ENCODE measurements at places on chromosomes 7 and 10.

DNA sequence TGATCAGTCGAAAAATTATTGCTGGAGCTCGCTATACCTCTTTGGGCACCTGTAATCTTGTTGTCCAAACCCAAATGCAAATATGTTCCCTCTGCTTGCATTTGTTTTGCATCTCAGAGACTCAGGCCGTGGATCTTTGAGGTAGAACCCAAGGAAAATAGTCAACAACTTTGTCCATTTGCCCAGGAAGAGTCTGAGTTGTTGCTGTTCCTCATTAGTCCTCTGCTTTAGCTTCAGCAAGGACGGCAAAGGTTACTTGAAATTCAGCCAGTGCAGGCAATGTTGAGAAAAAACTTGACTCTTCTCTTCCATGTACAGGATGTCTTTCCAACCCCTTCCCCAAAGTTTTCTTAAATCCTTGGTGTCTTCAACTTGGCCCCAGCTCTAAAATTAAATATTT lies 45.8 kb downstream of the PDK4 start:
- no peak for DNase-seq

DNA sequence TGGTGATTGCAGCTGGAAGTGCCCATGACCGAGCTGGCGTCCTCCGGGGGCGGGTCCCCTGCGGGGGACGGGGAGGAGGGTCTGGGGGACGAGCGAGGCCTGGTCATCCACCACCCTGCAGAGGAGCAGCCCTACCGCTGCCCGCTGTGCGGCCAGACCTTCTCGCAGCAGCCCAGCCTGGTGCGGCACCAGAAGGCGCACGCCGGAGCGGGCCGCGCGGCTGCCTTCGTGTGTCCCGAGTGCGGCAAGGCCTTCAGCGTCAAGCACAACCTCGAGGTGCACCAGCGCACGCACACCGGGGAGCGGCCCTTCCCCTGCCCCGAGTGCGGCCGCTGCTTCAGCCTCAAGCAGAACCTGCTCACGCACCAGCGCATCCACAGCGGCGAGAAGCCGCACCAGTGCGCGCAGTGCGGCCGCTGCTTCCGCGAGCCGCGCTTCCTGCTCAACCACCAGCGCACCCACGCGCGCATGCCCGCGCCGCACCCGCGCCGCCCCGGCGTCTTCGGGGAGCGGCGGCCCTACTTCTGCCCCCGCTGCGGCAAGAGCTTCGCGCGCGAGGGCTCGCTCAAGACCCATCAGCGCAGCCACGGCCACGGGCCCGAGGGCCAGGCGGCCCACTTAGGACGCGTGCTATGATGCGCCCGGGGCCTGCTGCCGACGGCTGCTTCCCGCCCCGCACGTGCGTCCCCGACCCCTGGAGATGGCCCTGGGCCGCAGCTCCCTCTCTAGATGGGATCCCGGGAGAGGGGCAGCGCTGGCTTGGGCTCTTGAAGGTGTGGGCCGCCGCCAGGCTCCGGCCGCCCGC lies 28.7 kb downstream of the ZNF775 start:
- DNase-seq = no peak

GRCh38 chr7:101549734-101550133 lies 79.4 kb downstream of the MYL10 start:
- DNase-seq = no peak

- peak; percentile 94 for DNase-seq
Measured at GRCh38 chr10:99658622-99659030, 683 bp upstream of the ENTPD7 start.

- DNase-seq = no peak
Measured at GRCh38 chr7:158018971-158019645, 568.5 kb downstream of the PTPRN2 start.

- DNase-seq = no peak
Measured at GRCh38 chr7:140214075-140214684, 37.4 kb upstream of the KDM7A start.

DNA sequence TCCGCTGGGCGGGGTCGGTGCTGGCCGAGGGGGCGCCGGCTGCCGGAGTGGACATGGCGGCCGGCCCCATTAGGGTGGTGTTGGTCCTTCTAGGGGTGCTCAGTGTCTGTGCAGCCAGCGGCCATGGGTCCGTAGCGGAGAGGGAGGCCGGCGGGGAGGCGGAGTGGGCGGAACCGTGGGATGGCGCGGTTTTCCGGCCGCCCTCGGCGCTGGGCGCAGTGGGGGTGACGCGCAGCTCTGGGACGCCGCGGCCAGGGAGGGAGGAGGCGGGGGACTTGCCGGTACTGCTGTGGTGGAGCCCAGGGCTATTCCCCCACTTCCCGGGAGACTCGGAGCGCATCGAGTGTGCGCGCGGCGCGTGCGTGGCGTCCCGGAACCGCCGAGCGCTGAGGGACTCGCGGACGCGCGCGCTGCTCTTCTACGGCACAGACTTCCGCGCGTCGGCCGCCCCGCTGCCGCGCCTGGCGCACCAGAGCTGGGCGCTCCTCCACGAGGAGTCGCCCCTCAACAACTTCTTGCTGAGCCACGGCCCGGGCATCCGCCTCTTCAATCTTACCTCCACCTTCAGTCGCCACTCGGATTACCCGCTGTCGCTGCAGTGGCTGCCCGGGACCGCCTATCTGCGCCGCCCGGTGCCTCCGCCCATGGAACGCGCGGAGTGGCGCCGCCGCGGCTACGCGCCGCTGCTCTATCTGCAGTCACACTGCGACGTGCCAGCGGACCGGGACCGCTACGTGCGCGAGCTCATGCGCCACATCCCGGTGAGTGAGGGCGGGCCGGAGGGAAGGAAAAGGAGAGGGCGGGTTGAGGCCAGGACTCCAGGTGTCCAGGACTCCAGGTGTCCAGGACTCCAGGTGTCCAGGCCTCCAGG lies 9.3 kb upstream of the CHCHD1 start:
- peak; percentile 91 for DNase-seq

DNA sequence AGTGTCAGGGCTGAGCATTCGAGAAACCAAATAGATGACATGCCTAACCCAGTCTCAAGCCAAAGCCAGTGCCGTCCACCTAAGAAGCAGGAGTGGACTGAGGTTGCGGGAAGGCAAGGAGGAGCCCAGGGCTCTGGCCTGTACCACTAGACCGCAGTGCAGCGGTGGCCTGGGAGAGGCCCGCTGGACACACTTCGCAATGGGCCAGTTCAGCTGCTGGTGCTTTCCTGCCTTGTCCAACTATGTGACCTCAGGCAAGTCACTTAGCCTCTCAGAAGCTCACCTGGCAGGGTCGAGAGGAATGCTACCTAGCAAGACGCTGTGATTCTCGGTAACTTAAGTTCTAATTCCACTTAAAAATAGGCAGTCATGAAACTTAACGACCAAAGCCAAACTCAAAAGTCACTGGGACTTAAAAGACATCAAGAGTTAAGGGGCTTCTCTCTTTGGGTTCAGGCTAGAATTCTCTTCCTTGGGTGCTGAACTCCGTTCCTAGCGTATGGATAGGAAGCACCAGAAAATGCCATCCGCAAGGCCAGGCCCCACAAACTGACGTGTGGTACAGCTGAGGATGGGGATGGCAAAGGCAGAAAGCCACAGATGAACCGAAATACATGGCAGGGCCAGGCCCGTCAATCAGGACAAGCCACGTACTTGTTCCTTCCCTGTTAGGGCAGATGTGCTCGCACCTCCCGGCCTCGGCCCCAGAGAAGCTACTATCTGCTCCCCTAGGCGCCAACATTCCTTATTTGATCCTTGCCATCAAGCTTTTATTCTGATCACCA lies 34.2 kb downstream of the CTBP2 start:
- no peak for DNase-seq

DNA sequence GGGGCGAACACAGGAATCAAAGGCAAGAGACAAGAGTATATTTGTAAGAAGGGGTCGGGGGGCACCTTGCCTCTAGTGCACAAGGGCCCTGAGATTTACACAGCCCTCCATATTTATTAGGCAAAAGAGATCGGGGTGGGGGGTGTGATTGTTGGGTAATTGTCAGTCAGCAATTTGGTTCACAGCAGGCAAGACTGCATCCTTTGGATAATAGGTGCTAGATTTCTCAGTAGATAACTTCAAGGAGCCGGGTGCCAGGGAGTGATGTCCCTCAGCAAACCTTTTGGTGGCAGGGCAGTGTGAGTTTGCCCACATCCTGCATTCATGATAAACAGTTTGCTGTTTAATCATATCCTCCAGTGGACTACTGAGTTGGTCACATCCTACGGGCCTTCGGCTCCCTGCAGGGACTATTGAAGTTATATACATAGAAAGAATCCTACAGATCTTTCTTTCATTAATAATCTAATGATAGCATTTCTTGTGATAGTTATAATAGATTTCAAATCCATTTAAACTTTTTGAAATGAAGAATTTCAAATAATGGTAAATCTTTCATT lies 178.5 kb downstream of the GNAI1 start:
- no peak for DNase-seq

DNA sequence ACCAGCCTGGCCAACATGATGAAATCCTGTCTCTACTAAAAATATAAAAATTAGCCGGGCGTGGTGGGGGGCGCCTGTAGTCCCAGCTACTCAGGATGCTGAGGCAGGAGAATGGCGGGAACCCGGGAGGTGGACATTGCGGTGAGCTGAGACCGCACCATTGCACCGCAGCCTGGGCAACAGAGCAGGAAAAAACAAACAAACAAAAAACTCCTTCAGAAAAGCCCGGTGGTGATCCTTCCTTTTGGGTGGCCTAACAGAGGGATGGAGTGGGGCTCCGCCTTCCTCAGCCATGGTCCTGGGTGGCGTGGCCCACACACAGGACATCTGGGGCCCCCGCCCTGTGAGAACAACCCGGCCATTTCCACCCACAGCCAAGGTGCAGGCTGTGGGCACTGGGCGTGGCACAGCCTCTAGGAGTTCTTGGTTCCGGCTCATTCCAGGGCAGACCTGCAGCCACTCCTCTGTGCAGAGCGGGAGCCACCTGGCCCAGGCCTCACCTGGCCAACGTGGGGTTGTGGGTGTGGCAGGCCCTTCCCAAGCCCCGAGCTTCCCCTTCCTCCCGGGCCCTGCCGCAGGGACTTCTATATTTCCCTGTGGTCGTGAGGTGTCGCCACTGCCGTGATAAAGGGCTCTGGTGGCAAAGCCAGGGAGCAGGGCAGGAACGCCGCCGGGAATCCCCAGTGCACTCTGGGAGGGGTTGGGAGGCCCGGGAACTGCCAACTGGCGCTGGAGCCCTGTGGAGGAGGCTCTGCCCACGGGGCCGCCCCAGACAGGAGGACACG lies 37.6 kb downstream of the GET4 start:
- DNase-seq = no peak

- DNase-seq = no peak
Measured at GRCh38 chr7:67794544-67794943, 797.9 kb downstream of the TYW1 start.

DNA sequence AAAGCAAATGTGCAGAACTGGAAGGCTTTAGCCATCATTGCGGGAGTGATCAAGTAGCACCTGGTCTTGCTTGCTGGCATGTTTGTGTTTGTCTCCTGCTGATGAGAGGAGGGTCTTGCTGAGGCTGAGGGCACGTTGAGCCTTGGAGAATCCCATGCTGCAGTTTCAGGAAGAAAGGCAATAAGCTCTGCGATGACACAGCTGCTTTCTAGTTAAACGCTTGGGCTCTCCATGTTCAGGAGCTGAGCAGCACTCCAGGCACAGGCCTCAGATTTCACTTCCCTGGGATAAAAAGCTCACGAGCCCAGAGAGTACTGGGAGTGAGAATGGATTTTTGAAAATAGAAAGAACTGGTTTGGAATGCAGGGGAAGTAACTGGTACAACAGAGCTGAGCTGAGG lies 100.8 kb downstream of the LRRC18 start:
- no peak for DNase-seq

- no peak for DNase-seq
Measured at GRCh38 chr7:494259-494687, 25.4 kb downstream of the PDGFA start.

Measured in inflammatory macrophage treated with lipopolysaccharide for 4 hours (primary cell).